CD4-positive, alpha-beta T cell treated with Interleukin-6 at 100 ng/mL for 8 hours (primary cell): ENCODE measurements at places on chromosomes 13 and 19.

DNA sequence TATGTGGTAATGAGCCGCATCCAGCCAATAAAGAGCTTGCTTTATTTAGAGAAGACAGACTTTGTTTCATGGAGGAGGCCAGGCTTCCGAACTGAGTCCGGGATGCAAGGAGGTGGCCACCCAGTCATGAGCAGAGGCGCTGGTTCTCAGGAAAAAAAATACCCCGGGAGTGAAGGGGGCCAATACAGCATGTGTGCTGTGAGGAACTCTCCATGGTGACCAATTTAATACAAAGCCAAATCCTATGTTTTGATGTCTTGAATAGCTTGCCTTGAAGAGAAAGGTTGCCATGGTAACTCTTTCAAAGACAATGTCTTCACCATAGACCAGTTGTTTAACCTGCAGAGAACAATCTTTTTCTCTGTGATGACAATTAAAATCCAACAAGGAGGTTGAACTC, 43.4 kb upstream of the PDCD5 start:
- DNase-seq, result no peak

DNA sequence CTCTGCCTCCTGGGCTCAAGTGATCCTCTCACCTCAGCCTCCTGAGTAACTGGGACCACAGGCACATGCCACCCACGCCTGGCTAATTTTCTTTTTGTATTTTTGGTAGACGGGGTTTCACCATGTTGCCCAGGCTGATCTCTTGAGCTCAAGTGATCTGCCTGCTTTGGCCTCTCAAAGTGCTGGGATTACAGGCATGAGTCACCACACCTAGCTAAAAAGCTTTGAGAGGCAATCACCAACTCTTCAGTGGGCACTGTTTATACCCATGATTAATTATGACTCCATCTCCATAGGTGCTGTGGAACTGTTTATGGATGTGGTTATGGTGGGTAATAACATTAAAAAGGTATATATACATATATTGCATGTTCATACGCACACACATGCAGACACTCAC, 7.5 kb upstream of the RBM26 start:
- DNase-seq, result no peak

DNA sequence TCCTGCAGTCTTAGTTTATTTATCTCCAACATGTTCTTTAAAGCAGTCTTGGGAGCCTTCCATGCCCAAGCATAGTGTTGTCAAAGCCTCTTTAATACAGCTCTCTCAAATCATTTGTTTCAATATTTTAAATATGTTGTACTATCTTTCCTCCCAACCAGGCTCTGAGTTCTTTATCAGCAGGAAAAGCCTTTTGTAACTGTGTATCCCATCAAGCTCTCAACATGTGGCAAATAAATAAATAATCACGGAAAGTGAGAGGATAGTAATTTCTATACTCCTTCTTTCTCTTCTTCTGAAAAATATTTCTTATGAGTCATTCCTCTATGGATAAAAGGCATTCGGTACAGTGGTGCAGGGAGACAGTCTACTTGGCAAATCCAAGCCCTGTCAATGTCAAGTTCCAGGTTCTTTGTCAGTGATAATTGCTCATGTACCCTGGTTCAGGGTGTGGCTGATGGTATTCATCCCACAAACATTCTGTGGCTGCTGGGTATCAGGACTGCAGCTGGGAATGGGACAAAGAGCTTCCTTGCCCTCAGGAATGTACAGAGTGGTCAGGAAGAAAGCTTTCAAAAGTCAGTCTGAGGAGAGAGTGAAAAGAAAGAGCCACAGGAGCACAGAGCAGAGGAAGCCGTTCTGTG, 384.3 kb downstream of the EFNB2 start:
- no peak for DNase-seq

DNA sequence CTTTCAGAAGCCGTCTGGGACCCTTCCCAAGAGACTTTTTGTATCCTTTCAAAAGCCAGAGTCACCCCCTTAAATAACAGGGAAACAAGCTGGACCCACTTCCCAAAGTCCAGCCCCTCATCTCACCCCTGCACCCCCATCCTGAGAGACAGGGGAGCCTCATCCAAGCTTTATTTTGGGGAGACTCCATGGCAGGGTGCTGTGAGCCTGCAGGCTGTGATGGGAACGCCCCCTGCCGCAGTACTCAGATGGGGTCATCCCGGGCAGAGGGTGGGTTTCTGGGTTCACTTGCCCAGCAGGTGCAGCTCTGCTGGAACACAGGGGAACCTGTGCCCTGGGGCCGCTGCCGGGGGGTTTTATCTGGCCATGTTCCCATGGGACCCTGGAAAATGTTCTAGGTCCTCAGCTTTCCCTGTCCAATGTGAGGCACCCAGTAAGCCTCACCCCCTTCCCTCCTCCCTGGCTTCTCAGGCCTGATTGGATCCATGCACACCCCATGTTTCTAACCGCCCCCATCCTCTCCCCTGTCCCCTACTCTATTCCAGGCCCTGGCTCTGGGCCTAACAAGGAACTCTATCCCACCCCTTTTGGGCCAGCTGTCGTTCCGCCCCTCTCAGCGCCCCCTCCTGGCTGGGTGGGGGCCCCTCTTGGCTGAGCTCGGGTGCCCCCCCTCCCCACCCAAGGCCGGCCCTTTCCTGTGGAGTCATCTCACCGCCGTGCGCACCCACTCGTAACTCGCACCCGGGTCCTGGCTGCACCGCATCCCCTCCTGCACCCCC, 1.0 kb downstream of the HIF3A start:
- DNase-seq, result no peak

GRCh38 chr13:99388334-99388923, 81.2 kb upstream of the GPR183 start:
- DNase-seq, result no peak

- no peak for DNase-seq
These were observed 88.7 kb downstream of the MAB21L1 start for GRCh38 chr13:35387682-35388250.

GRCh38 chr13:84366506-84366905, 484.2 kb upstream of the SLITRK1 start:
- DNase-seq, result no peak

- no peak for DNase-seq
These were observed at the start of gene LRRC25 for GRCh38 chr19:18397242-18398202. TSS of gene LRRC25 (minus strand) at chr19:18397622. CDS start at chr19:18396963, 659 bp downstream.

- no peak for DNase-seq
These were observed 34.4 kb downstream of the NUP58 start for GRCh38 chr13:25335856-25336255.

DNA sequence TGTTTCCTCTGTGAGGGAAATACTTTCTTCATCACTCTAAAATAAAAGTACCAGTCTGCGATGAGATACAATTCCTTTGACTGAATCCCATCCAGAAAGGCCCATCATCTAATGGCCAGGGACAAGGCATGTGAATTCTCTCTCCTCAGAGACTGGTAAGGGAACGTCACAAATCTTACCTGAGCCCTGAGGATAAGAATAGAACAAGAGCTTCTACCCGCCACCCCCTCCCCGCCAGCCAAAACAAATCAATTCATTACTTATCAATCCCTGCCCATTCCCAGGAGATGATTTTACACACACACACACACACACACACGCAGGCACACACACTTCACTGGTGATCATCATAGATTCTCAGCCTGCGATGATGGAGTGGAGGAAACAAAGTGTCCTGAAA, 198.7 kb downstream of the DNAJC15 start:
- DNase-seq, result no peak

- no peak for DNase-seq
These were observed 722 bp downstream of the COLGALT1 start for GRCh38 chr19:17555929-17556813.
